ENCODE measurements at places on chromosomes 12 and 14. TPM values are rescaled to one million over a fixed set of nuclear protein-coding genes. Genes with fewer than 3 reads are reported as not detected.

DNA sequence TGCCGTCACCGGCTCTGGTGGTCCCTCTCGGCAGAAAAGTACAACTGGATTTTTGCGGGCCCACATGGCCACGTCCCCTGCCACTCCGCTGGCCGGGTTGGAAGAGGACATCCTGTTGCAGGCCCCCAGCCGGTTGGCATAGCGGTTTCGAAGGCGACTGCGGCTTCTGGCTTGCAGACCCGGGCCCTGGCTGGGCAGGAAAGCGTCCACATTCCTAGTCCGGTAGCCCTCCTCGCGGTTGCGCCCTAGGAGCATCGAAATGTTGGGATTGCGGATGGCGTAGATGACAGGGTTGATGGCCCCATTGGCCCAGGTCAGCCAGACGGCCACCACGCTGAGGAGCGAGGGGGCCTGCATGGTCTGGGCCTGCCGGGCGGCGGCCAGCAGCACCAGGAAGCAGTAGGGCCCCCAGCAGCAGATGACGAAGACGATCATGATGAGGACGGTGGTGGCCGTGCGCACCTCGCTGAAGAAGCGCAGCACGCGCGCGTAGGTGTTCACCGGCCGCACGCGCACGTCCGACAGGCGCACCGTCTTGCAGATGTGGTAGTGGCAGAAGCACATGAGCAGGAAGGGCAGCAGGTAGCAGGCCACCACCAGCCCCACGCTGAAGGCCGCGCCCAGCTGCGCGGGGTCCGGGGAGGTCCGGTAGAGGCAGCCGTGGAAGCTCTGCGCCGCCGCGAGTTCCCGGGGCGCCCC, 1.2 kb downstream of the GPR135 start:
- no peaks in the 10 kb centered on the region for H3K27me3 ChIP-seq
- DNase-seq, result no peak
- peak overlapping the region; percentile 53 for H3K4me3 ChIP-seq
- peak overlapping the region; percentile 57 for H3K27ac ChIP-seq
- H3K36me3 ChIP-seq, result no peaks in the 10 kb centered on the region

GRCh38 chr14:105507247-105507646, 16.2 kb downstream of the TEDC1 start:
- peaks cover 10% of the 10 kb centered on the region for H3K27me3 ChIP-seq
- no peaks in the 10 kb centered on the region for H3K36me3 ChIP-seq
- no peak overlapping the region for H3K27ac ChIP-seq
- no peak overlapping the region for H3K4me3 ChIP-seq

Gene ADAM20
- 4.5 TPM for total RNA-seq

Gene TMEM52B
- total RNA-seq, result not detected

Gene RIMBP2
- 2.2 TPM for total RNA-seq

Gene NKX2-1
- total RNA-seq, result not detected

GRCh38 chr12:79344855-79345847, 345.6 kb downstream of the PAWR start:
- DNase-seq, result no peak
- no peak overlapping the region for H3K27ac ChIP-seq
- no peaks in the 10 kb centered on the region for H3K36me3 ChIP-seq
- no peak overlapping the region for H3K4me3 ChIP-seq
- no peaks in the 10 kb centered on the region for H3K4me1 ChIP-seq
- no peaks in the 10 kb centered on the region for H3K27me3 ChIP-seq

- no peak overlapping the region for H3K27ac ChIP-seq
- no peaks in the 10 kb centered on the region for H3K4me1 ChIP-seq
- no peak overlapping the region for H3K4me3 ChIP-seq
- no peaks in the 10 kb centered on the region for H3K27me3 ChIP-seq
These were observed 393.4 kb upstream of the CCDC196 start for GRCh38 chr14:66092748-66093147.

All from gastrocnemius medialis (tissue), 4 donors.